ENCODE measurements at places on chromosomes 16 and 17.

- DNase-seq: no peak
Observed at GRCh38 chr17:82234211-82235055, 5.6 kb downstream of the SLC16A3 start.

GRCh38 chr16:61900482-61900881 is 135.8 kb downstream of the CDH8 start:
- no peak for DNase-seq

DNA sequence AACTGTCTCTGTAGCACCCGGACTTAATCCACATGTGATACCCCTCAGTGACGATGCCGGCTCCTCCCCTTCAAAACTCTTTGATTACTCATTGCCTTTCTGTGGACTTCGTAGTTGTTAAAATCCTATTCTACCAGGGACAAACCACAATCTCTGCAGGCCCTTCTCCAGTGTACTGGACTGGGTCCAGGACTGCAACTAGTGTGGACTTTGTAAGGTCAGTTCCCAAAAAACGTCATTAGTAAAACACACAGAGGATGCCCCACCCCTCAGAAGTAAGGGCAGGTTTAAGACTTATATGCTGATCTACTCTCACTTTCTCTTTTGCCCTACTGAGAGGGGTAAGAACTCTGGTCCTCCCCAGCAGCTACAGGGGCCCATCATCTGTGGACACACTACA is 10.5 kb upstream of the NUDT7 start:
- no peak for DNase-seq

DNA sequence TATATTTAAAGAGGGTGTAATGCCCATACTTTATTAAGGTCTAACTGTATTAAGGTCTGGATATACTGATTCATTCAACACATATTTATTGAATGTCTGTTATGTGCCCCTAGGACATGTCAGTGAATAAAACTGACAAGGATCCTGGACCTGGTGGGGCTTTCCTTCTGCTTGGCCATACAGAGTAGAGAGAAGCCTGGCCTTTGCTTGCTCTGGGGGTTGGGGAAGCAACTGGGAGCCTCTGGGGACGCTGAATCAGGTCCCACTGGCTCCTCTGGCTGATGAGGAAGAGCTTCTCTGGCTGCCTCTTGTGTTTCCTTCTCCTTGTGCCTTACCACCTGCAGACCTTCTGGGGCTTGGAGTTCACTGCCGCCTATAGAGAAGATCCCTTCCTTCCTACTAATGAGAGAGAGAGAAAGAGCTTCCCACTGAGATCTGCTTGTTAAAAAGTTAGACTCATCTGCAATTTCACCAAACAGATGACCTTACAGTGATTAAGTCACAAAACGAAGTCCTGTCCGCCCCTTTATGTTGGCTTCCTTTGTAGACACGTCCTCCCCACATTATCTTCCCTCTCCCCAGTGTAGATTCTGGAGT is 49.7 kb downstream of the MSI2 start:
- no peak for DNase-seq

- DNase-seq: no peak
Observed at GRCh38 chr16:17204644-17205043, 266.1 kb downstream of the XYLT1 start.

- DNase-seq: no peak
Observed at GRCh38 chr16:15033309-15033707, 22.6 kb downstream of the NTAN1 start.

- no peak for DNase-seq
Observed at GRCh38 chr17:63500543-63501390, 22.4 kb upstream of the KCNH6 start.

DNA sequence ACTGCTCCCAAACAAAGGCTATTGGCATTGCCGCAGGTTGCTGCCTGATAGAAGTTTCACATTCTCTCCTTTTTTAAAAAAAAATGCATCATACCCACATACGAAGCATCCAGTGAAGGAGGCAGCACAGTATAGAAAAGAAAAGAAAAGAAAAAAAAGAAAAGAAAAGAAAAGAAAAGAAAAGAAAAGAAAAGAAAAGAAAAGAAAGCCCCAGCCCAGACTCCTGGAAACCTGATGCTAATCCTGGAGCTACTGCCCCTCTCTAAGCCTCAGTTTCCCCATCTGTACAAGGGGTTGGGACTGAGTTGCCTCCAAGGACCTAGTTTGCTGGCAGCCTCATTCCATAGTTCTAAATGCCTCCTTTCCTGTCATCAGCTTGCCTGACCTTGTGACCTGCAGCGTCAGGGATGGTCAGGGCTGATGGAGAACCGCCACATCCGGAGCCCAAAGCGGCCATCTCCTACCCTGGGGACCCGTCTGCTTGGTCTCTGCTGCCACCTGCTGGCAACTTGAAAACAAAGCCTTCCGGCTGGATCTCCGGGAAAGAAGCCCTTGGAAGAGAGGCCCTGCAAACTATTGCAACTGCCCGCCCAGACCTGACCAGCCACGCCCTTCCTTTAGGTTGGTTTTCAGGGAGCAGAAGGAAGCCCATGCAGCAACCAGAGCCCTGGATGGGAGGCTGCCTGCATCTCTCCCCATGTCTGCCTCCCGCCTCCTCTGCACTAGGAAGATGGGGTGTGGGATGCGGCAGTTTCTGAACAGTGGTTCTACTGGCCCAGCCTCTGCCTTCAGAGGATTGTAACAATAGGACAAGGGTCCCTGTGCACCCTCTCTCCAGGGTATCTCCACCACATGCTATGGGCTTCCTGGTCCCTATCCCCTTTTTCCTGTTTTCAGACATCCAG is 13.0 kb downstream of the AIPL1 start:
- peak; percentile 49 for DNase-seq

- DNase-seq: no peak
Observed at GRCh38 chr17:16887523-16888095, 84.3 kb downstream of the TNFRSF13B start.

DNA sequence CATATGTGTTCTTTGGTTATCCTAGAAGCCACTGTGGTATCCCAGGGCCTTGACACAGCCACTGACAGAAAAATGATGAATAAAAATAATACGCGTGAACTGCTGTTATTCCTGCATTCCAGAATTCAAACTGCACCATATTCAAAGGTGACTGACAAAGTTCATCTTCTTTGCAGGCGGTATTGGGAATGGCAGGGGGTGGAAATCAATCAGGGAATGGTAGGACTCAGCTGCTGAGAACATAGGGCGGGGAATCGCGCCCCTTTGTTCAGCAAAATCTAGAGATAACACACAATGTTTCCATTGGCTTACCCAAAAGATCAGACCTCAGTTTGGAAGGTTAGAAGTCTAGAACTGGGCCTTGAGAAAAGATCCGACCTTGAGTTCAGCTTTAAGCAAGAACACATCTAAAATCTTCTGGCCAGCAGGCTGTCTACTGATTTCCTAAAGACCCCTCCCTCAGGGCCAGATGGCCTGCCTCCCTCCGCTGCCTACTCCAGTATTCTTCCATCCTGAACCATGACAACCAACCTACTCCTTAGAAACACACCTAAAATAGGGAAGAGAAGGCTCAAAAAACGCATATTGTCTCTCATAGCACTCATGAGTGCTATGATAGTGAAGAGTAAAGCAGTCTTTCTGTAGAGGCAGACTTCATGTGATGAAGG is 34.1 kb downstream of the CDK5R1 start:
- no peak for DNase-seq

DNA sequence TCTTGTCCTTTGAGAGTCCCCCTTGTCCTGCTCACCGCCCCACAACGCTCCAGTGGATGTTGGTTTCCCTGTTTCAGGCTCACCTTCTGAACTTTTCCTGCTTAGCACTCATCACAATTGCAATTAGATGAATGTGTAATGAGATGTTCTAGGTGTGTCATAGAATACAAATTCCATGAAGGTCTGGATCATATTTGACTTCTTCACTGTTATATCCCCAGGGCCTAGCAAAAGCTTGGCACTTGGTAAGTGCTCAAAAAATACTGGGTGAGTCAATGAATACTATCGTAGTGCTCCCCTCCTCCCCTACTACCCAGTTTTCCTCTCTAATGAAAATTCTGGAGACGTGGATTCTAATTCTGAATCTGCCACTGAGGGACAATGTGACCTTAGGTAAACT is 33.1 kb downstream of the DNAH3 start:
- DNase-seq: no peak

DNA sequence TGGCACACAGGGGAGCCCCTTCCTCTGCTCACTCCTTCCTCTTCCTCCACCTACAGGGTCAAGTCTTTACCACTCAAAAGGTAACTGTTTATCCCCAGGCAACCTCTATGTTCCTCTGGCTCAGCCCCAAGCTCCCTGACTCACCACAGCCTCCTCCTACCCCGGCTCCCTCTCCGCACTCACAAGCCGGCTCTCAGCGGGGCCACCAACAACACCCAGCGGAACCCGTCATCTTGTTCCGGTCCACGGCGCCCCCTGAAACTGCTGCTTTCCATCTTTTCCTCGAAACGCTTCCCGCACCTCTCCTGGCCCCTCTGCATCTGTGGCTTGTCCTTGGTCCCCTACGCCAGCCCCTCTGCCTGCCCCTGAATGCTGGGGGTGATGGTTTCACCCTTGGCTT is 58.4 kb downstream of the NXN start:
- no peak for DNase-seq

DNA sequence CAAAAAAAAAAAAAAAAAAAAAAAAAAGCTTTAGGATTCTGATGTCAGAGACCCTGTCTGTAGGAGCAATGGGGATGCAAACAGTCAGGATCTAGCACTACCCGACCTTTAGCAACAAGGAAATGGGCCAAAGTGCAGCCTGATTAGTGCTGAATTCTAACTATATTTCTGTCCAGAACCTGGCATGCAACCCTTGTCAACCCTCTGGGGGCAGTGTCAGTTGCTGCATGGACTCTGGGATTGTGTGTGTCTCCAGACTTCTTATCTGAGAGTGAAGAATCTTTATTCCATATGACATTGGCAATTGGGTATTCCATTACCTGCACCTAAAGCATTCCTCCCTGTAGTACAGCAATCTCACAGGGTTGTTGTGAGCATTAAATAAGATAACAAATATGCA is 120.3 kb upstream of the CRHR1 start:
- DNase-seq: no peak

GRCh38 chr16:11402745-11403533 is 57.7 kb downstream of the RMI2 start:
- DNase-seq: no peak

DNA sequence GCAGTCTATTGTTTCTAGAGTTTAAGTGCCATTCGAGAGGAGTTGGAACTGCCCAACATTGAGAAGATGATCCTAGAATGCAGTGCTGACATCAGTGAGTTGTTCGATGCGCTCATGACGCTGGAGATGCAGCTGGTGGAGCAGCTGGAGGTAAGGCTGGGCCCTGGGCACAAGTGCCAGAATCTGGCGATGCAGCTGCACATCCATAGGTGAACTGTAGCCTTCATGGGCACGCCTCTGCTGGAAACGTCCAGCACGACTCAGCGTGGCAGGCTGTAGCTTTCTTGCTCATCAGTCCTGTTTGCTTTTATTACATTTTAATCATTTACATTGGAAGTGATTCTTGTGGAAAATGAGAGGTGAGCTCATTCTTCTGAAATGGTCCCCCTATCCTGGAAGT is 31.7 kb downstream of the DRC3 start:
- no peak for DNase-seq

- DNase-seq: no peak
Observed at GRCh38 chr16:17377360-17378324, 93.1 kb downstream of the XYLT1 start.

DNA sequence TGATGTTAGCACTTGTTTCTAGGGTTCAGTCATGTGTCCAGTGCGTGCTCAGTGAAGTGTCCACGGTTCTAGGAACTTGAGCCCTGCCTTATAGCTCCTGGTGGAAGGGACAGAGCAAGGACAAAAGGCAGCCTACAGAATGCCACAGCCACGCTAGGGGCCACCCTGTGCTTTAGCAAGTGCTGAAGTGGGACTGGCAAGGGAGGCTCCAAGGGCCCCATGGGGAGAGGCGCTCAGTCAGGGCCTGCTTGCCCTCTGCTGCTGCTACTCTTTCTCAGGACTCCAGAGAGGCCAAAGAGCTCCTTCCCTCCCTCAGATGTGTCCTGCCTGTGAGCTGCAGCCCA is 6.8 kb downstream of the NT5C start:
- DNase-seq: no peak

DNA sequence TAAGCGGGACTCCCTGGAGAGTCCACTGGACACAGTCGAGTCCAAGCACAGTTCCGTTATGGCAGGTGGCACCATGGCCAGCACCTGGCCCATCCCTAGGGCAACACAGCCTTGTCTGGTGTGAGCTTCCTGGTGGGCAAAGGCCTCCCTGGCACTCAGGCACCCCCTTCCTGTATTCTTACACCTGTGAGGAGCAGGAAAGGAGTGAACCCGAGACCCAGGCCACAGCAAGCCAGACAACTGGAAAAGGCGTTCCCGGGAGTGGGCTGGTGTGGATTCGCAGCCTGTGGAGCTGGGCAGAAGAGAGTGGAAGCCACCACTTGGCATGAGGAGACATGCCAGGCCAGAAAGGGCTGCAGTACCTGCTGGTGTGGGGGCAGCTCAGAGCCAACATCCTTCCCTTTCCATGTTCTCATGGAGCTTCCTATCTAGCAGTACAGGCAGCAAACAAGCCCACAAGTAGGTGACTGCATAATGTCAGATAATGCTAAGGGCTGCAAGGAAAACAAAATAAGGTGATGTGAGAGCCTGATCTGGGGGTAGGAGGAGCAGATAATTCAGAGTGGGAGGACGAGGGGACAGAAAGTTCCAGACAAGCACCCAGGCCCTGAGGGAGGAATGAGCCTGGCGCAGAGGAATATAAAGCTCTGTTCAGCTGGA is 87.0 kb downstream of the GNAO1 start:
- no peak for DNase-seq

DNA sequence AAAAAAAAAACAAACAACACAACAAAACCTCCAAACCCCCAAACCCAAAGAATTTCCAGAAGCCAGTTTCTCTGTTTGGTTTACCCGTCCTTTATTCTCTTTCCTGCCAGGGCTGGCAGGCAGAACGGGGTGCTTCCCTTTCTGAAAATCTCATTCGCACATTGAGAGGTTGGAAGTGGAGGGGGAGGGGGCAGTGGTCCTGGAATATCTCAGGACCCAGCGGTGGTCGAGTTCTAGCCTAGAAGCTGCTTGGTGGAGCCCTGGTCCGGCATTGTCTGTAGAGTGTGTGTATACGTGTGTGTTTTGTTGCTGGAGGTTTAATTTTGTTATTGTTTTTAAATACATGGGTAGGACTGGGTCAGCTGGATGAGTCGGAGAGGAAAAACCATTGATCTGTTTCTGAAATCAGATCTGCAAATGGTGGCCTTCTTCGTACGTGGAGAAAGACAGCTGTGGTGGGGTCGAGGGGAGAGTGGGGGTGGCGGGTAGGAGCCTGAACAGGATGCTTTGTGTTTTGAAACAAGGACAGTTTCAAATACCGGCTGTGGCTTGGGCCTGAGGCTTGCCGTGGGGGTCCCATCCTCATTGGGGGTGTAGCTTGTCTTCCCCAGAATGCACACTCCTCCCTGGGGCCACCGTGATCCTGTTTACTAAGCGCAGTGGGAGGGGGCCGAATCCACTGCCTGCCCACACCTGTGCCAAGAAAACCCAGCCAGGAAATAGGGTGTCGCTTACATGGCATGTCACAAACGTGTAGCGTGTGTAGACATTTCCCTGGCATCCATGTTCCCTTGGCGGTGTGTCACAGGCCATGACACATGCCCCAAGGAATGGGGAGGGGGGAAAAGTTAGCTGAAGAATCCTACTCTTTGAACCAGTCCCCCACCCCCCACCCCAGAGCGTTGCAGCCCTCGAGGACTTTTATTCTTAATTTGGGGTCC is 1.6 kb downstream of the CMIP start:
- DNase-seq: no peak

GRCh38 chr17:76123191-76123499 is 17.9 kb downstream of the FOXJ1 start:
- no peak for DNase-seq

Measured in CD8-positive, alpha-beta memory T cell (primary cell).